ENCODE measurements at places on chromosomes 16 and 17.

DNA sequence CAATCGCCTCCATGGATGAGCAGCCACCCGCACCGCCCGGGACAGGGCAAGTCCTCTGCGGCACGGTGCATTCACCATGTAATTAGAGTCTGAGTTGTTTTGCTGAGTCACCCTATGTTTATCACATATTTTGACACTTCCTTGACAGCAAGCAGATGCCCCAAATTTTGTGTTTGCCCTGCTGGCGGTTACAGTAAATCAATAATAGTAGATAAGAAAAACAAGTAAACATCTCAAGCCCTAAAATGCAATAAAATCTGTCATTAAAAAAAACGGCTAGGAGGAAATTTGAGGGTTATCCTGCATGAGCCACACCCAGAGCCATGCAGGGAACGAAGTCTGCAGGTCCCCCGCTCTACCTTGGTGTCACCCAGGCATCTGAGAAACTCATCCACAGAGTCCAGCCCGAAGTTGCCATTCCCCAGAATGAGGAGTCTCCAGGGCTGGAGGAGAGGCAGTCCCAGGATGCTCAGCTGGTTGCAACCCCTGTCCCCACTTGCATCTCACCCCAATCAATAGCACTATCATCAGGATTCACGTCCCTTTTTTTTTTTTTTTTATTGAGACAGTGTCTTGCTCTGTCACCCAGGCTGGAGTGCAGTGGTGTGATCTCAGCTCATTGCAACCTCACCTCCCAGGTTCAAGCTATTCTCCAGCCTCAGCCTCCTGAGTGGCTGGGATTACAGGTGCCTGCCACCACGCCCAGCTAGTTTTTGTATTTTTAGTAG is 16.5 kb upstream of the ST6GALNAC1 start:
- DNase-seq, result no peak

DNA sequence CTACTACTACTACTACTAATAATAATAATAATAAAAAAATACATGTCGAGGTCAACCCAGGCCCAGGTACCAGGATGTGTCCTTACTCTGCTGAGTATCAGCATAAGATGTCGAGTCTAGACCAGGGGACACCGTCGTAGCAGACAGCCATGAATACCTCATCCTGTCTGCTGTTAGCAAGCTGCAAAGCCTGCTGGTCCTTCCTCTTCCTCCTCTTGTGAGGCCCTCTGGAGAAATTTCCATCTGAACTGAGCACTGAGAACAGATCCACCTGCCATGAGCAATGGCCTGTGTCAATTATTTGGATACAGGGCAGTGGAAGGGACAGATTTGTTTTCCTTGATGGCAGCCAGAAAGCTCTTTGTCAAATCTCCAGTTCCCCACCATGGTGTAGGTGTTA is 168.5 kb downstream of the XYLT1 start:
- no peak for DNase-seq

- DNase-seq, result no peak
These were observed at the start of gene SCIMP for GRCh38 chr17:5234645-5235576. Gene SCIMP, minus strand, starts transcription at chr17:5234860. Its CDS starts 105 bp downstream, at chr17:5234755.

DNA sequence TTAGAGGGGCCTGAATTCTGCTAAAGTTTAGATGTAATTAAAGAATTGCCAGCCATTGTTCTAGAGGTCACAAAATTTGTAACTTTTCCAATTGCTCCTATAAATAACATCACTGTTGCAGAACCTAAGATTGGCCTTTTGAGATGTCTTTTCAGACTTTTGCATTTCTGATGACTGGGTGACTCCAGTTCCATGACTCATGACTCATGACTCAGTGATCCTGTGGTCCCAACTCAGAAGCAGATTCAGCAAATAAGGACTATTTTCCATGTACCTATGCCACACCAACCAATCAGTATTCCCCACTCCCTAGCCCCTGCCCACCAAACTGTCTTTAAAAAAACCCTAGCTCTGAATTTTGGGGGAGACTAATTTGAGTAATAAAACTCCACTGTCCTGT is 740.9 kb downstream of the CDH8 start:
- DNase-seq, result no peak

- DNase-seq, result no peak
These were observed 9.4 kb downstream of the MAP3K3 start for GRCh38 chr17:63631626-63632025.

DNA sequence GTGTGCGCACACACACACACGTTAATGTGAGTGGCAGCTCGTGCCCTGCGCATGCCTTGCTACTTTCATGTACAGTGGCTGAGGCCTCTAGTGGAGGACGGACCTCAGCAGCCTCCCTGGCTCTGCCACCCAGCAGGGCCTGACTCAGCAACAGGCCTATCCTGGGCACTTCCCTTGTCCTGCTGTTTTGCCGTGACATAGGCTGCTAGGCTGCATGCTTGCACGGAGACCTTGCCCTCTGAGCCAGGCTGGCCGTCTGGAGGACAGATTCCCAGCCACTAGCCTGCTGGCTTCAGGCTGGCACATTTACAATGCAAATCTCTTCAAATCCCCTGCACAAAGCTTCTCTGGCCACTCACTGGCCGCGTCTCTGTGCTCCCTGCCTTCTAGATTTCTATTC is 9.5 kb downstream of the RNF213 start:
- DNase-seq, result no peak

DNA sequence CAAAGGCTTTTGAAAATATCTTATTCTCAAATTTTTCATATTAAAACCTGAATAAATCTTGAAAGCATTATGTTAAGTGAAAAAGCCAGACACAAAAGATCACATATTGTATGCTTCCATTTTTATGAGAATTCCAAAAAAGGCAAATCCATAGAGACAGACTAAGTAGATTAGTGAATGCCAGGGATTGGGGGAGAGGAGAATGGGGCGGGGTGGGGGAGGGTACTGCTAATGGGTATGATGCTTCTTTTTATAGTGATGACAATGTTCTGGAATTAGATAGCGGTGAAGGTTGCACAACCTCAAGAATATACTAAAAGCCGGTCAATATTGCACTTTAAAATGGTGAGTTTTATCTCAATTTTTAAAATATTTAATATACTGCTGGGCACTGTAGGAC is 44.0 kb downstream of the XPO6 start:
- no peak for DNase-seq

DNA sequence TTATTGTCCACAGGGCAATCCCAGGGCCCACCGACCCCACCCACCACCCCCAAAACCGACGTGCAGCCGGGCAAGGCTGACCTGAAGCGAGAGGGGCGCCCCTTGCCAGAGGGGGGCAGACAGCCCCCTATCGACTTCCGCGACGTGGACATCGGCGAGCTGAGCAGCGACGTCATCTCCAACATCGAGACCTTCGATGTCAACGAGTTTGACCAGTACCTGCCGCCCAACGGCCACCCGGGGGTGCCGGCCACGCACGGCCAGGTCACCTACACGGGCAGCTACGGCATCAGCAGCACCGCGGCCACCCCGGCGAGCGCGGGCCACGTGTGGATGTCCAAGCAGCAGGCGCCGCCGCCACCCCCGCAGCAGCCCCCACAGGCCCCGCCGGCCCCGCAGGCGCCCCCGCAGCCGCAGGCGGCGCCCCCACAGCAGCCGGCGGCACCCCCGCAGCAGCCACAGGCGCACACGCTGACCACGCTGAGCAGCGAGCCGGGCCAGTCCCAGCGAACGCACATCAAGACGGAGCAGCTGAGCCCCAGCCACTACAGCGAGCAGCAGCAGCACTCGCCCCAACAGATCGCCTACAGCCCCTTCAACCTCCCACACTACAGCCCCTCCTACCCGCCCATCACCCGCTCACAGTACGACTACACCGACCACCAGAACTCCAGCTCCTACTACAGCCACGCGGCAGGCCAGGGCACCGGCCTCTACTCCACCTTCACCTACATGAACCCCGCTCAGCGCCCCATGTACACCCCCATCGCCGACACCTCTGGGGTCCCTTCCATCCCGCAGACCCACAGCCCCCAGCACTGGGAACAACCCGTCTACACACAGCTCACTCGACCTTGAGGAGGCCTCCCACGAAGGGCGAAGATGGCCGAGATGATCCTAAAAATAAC is 3.0 kb downstream of the SOX9 start:
- DNase-seq, result no peak

DNA sequence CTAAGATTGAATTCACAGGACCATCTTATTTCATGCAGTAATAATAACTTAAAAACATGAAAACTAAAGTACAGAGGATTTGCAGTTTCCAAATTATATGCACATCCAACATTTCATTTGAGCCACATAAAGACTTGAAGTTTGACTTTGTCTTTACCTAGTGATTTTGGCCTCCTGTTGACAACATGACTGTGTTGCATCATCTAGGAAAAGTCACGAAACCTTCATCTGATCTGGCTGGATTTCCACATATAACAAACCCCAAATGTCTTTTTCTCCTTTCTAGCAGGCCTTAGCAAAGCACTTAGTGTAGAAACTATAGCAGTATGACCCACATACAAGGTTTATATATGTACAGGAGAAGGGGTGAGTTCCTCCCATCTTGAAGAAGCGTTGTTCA is 406.5 kb upstream of the CDH5 start:
- DNase-seq, result no peak

DNA sequence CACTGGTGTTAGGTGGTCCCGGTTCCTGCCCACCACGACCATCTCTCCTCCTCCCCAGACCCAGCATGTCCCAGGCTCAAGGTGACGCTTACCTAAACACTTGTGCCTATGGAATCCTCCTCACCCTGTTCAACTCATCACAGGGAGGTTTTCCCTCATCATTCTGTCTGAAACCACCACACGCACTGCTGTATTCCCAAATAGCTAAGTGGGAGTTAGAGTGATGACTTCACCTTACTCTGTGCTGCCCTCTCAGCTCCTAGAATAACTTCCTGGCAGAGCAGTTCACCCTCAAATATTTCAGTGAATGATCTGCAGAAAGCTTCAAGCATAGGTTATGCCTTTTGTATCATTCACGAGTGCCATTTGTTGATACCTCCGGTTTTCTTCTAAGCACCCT is 216.5 kb downstream of the CPPED1 start:
- DNase-seq, result no peak

DNA sequence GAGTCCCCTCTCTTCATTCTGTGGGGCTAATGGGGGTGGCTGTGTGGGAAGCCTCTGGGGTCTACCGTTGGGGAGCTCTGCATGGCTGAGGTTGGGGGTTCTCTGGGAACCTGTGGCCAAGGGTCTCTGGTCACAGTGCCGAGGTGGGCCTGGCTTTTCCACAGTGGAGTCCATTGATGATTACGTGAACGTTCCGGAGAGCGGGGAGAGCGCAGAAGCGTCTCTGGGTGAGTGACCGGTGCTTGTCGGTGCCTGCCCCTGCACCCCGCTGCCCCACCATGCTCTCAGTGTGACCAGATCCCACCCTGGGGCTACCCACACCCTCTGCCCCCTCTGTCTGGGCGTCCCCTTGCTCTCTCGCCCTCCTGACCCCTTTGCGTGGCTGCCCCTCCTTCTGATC is 4.5 kb downstream of the LAT start:
- no peak for DNase-seq

GRCh38 chr16:35506898-35507194 is 2047.4 kb downstream of the TP53TG3F start:
- DNase-seq, result no peak

GRCh38 chr16:81595629-81596292 is 151.2 kb downstream of the CMIP start:
- DNase-seq, result no peak

- DNase-seq, result no peak
These were observed 739 bp upstream of the SGCA start for GRCh38 chr17:50165066-50165465.

GRCh38 chr17:75033346-75034235 is 13.2 kb downstream of the ATP5PD start:
- DNase-seq, result peak; percentile 88

DNA sequence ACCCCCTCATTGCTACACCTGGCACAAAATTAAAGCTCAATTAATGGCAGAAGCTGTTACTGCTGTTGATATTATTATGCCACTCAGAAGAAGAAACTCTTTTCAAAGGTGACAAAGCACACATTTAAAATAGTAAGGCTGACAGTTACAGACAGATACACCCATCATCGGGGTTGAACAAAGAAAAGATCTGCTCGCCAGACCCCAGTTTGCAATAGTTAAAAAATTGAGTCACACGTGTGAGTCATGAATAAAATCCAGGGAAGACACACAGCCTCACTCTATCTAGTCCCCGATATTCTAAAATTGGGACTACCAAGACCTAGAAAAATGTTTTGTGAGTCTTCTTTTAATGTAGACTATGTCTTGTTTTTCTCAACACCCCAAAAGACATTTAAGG is 330.0 kb upstream of the SOX9 start:
- peak; percentile 39 for DNase-seq

DNA sequence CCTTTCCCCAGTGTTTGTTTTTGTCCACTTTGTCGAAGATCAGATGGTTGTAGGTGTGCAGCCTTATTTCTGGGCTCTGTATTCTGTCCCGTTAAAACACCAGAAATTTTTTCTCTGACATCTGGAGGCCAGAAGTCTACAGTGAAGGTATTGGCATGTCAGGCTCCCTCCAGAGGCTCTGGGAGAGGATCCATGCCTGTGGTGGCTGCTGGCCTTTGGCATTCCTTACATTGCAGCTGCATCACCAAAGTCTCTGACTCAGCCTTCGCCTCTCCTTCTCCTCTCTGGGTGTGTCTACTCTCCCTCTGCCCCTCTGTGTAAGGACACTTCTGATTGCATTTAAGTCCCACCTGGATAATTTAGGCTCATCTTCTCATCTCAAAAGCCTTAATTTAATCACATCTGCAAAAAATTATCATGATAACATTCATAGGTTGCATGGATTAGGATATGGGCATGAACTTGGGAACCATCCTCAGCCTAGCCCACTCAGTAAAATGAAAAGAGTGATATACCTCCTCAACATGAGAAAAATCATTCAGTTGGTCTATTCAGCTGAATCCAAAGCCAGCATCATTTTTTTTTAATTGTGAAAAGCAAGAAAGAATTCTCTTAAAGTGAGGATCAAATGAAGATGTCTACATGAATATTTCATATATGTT is 78.0 kb downstream of the MAP2K6 start:
- DNase-seq, result peak; percentile 81

GRCh38 chr16:84647828-84648594 is at the start of gene KLHL36:
Gene KLHL36, plus strand, starts transcription at chr16:84648511. Its CDS starts 2,357 bp downstream, at chr16:84650868.
- no peak for DNase-seq

- DNase-seq, result no peak
These were observed 10.0 kb downstream of the PITPNC1 start for GRCh38 chr17:67386965-67387551.

GRCh38 chr16:86436466-86437185 is 73.7 kb upstream of the FOXF1 start:
- no peak for DNase-seq

DNA sequence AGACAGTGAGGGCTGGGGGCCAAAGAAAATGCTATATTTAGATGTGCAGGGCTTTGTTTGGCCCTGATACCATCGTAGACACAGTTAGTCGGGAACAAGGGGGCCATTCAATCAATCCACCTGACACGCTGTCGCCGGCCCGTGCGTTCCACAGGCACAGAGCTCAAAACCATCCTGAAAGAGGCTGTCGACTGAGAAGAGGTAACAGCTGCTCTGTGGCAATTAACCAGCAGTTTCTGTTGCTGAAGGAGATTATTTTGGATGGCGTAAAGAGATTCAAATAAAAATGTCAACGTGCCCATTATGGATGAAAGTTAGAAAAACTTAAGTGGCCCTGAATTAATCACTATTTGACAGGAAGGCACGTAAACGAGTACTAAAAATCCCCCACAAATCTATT is 276.2 kb upstream of the IRX5 start:
- DNase-seq, result no peak

- DNase-seq, result no peak
These were observed 32.0 kb downstream of the POLR3E start for GRCh38 chr16:22329199-22329695.

- DNase-seq, result peak; percentile 74
These were observed 3.9 kb upstream of the SPATA32 start for GRCh38 chr17:45265821-45266220.

- DNase-seq, result no peak
These were observed 11.0 kb downstream of the EFTUD2 start for GRCh38 chr17:44887971-44888954.

GRCh38 chr17:66663041-66663606 is 171.8 kb upstream of the CACNG5 start:
- DNase-seq, result no peak

All from HS-5 (cell line).